ENCODE measurements at places on chromosomes 12 and 14. TPM values are rescaled to one million over a fixed set of nuclear protein-coding genes. Genes with fewer than 3 reads are reported as not detected.

DNA sequence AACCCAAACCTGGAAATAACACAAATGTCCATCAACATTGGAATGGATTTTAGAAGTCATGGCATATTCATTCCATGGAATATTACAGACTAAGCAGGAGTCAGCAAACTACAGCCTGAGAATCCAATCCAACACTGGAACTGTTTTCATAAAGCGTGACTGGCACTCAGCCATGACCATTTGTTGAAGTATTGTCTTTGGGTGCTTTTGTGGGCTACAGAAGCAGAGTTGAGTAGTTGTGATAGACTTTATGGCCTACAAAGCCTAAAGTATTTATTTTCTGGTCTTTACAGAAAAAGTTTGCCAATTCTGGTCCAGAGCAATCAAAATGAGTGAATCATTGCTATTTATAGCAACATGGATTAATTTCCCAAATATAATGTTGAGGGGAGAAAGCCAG, 34.5 kb upstream of the FRS2 start:
- no peak for DNase-seq

Gene MBD6
- 24.5 TPM for total RNA-seq

GRCh38 chr14:100865682-100866591, 37.6 kb downstream of the RTL1 start:
- no peak for DNase-seq

DNA sequence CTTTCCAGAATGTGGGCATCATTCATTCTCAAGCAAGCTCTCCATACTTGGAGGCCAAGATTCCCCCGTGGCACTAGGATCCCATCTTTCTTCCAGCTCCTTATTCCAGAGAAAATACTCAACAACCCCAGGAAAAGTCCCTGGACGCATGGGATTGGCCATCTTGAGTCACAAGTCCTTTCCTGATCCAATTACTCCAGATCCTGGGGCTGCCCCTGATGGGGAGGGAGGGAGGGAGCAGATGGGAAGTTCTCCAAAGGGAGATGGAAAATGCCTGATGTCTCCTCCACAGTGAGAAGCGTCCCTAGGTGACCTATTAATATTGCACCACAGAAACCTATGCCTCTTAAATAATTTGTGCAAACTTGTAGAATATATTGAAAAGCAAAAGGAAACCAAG, 12.4 kb upstream of the KCNK13 start:
- no peak for DNase-seq

DNA sequence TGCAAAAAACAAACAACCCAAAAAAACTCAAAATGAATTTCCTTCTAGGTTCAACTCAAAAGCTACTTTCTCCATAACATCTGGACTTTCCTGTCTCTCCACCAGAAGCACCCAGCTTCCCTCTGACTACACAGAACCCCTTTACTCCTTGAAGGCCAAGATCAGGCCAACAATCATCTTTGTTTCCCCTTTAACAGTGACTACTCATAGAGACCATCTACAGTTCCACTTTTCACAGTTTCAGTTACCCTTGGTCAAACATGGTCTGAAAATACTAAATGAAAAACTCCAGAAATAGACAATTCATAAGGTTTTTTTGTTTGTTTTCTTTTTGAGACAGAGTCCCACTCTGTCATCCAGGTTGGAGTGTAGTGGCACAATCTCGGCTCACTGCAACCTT, 11.8 kb downstream of the GCH1 start:
- DNase-seq, result no peak

Measured in hematopoietic multipotent progenitor cell (in vitro differentiated cells).